ENCODE measurements at places on chromosomes 1 and 21.

DNA sequence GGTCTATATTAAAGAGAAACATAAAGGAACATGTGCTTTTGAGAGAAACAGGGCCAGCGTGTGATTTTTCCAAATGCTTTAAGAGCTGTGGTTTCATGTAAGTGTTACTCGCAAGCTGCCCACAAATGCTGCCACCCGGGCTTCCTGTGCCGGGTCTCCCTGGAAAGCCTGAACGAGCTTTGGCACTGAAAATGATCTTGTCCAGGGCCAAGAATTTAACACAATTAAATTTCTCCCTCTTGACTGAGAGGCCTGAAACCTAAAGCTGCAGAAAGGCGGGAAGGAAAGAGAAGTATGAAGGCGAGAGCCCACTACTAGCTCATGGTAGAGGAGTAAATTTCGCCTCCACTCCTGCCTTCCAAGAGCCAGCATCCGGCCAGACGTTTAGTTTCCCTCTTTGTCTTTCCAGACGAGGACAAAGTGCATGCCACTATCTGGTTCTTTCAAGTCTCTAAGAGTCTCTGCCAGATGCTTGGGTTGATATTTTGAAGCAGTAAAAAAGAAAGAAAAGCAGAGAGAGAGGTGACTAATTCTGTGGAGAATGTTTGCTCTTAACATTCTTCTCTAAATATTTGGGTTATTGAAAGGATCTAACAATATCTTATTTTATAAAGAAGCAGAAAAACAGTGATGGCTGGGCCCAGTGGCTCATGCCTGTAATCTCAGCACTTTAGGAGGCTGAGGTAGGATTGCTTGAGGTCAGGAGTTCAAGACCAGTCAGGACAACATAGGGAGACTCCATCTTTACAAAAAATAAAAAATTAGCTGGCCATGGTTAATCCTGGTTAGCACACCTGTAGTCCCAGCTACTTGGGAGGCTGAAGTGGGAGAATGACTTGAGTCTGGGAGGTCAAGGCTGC, 100.0 kb upstream of the HNRNPU start:
- DNase-seq: no peak

DNA sequence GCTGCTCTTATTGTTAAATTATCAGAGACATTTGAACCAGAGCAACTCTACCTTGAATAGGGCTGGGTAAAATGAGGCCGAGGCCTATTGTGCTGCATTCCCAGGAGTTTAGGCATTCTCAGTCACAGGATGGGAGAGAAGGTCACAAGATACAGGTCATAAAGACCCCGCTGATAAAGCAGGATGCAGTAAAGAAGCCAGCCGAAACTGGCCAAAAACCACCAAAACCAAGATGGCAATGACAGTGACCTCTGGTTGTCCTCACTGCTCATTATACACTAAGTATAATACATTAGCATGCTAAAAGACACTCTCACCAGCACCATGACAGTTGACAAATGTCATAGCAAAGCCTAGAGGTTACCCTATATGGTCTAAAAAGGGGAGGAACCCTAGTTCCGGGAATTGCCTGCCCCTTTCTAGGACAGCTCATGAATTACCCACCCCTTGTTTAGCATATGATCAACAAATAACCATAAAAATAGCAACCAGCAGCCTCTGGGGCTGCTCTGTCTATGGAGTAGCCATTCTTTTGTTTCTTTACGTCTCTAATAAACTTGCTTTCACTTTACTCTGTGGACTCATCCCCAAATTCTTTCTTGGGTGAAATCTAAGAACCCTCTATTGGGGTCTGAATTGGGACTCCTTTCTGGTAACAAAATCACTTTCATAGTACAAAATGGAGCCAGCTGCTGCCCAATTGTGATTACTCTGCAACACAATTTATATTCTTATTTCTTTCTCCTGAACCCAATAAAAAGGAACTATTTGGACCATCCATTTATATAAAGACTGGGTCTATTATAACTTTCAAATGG, 179.6 kb downstream of the TGFBR3 start:
- no peak for DNase-seq

- DNase-seq: no peak
Observed at GRCh38 chr1:214824763-214825162, 221.8 kb downstream of the CENPF start.

GRCh38 chr1:201137579-201138310, 10.8 kb upstream of the ASCL5 start:
- DNase-seq: peak; percentile 84

DNA sequence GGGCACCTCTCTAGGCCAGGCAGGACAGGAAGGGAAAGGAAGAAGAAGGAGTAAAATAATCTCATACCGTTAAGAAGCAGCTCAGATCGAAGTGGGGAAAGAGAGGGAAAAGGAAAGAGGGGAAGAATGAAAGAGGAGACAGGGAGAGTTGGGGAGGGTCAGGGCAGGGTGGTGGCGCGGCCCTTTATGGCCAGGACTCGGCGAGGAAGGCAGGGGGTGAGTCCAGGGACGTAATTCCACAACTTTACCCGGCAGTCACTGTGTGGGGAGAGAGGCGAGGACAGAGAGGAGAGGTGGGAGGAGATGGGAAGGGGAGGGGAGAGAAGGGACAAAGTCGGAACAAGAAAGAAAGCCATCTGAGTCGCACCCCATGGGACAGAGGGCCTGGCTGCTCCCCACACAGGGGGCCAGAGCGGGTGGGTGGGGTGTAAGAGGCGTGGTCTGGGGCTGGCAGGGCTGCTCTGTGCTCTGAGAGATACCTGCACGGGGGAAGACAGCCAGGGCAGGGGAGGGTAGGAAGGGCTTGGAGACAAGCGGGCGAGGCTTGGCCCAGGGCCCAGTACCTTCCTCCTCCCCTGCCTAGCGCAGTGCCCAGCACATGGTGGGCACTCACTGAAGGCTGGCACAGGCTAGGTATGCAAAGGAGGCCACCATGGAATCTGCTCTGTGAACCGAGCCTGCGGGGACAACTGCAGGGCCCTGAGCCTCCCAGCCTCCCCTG, 49.4 kb downstream of the KIF21B start:
- DNase-seq: no peak

- DNase-seq: no peak
Observed at GRCh38 chr1:181208083-181208482, 119.6 kb downstream of the IER5 start.

- DNase-seq: no peak
Observed at GRCh38 chr1:86981482-86982213, 67.2 kb downstream of the HS2ST1 start.

DNA sequence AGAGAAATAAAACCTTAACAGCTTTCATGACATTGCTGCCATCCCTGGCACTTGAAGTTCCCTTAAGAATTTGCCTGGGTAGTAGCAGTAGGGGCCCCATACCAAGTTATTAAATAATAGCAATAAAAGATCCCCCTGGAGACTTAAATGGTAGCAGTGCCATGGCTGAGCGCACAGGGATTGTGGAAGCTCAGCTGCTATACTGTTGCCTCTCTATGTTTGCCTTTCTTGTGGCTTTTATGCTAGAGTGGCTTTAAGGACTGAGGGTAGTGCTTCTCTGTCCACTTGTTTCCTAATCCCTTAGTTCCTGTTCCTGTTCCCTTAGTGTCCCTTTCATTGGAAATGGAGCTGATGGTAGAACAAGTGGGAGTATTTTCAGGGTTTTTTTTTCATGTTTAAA, 42.1 kb downstream of the NCF2 start:
- DNase-seq: no peak

DNA sequence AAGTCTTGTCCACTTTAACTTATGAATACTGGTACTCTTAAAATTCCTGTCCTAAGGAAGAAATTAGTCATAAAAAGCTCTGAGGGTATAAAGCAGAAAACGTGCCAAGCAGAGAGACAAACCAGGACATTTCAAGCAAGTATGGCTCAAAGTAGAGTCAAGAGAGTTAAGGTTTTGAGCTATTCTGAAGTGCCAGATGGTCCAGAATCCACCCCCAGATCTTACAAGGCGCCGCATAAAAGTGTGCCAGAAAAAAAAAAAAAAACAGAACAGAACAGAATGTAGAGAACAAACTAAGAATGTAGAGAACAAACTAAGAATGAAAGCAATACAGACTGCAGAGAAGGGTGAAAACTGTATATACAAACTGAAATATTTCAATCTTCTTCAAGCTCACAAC, 12.5 kb downstream of the EPS15 start:
- DNase-seq: no peak

GRCh38 chr1:246372559-246372958, 134.5 kb downstream of the SMYD3 start:
- DNase-seq: peak; percentile 54

- peak; percentile 90 for DNase-seq
Observed at GRCh38 chr1:204089044-204089751, 16.3 kb downstream of the SOX13 start.

DNA sequence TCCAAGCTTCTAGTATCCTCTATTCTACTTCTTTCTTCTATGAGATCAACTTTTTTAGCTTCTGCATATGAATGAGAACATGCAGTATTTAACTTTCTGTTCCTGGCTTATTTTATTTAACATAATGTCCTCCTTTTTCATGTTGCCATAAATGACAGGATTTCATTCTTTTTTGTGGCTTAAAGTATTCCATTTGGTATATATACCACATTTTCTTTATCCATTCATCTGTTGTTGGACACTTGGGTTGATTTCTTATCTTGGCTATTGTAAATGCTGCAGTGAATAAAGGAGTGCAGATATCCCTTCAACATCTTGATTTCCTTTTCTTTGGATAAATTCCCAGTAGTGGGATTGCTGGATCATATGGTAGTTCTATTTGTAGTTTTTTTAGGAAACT, 209.6 kb downstream of the GPR52 start:
- no peak for DNase-seq

DNA sequence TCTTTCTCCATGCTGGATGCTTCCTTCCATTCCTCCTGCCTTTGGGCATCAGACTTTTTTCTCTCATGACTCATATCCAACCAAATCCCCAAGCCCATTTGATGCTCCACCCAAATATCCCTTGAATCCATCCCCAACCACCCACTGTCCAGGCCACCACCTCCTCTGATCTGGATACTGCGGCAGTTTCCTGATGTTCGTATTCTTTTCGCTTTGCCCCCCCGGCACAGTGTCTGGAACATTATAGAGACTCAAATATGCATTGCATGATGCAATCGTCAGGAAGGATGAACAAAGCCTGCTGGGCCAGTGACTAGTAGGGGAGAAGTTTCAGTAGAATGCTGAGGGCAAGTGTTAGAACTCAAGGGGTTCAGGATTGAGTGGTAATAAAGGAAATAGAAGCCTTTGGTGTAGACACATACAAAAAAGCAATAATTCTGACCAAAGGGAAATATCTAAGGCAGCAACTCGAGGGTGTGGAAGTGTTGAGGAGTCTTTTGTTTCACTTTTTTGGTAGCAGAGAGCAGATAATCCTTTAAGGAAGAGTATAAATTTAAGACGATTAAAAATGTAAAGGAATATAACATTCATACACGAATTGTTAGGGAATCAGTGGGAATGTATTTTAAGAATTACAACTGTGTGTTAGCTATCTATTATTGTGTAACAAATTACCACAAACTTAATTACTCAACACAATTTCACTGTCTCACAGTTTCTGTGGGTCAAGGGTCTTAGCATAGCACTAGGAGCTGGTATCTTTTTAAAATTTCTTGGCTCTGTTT, 7.5 kb downstream of the S100A11 start:
- no peak for DNase-seq

DNA sequence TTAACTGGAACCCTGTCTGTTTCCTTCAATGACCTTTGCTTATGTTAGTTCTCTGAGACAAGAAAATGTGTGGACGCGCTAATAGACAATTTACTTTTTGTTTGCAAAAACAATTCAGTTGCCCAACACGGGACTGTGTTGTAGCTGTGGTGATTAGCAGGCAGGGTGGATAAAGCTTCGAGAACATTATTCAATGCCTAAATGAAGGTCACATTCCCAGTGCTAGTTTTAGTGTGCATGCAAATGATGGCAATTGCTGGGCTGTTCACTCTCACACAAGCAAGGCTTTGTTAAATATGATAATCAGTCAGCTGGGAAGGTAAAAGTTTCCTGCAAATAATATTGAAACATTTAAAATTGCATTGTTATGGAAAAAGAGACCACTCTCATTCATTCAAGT, 188.4 kb downstream of the BACH1 start:
- no peak for DNase-seq

DNA sequence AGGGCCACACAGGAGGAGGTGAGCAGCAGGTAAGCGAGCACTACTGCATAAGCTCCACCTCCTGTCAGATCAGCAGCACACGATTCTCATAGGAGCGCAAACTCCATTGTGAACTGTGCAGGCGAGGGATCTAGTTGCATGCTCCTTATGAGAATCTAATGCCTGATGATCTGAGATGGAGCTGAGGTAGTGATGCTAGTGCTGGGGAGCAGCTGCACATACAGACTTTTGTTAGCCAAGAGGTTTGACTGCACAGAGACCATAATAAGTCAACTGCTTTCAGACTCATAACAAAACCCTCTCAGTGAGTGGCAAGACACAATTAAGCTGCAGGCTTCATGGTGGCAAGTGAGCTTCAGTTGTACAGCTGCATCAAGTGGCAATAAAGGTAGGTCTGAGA, 83.4 kb downstream of the PSMG1 start:
- no peak for DNase-seq

DNA sequence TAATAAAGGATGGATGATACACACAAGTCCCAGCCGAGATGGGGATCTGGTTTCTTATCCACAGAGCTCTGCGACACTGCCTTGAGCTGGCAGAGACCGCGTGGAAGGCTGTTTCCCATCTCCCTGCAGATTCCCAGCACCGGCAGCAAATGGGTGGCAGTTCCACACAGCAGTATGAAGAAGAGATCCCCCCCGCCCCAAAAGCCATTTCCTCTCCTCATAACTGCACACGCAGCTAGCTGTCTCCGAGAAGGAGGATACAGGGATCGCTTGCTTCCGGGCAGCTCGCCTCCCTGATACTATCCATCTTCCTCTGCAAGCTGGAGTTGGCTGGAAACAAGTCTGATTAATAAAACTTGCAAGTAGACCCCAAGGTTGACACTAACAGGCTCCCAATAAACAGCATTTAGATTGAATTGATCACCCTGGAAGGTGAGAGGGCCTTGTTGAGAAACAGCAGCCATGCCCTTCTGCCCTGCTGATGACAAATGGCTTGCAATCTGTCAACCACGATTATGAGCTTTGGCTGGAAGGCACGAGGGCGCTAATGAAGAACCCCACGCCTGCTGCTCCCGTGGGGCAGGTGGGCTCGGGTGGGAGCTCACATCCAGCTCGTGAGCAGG, 642.3 kb downstream of the AJAP1 start:
- no peak for DNase-seq

DNA sequence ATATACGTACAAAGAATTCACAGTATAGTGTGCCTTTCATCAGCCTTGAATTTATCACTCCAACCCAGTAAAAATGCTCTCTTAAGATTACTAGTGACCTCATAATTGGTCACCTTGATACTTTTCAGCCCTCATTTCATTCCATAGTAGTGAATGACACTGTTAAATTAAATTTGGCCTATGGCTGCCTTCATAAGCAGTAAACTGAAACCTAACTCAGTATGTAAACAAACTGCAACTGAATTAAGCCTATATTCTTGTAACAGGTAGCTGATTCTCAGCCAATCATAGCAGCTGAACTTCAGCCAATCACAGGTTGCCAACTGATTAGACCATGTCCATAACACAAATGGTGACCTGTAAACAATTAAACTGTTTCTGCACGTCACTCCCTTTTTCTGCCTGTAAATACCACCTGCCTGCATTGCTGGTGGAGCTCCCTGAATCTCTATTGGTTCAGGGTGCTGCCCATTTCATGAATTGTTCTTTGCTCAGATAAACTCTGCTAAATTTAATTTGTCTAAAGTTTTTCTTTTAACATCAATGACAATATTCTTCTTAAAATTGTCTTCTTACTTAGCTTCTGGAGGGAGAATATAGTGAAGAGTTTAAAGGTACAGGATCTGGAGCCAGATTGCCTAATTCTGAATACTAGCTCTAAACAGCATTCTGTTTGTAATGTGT, 24.0 kb upstream of the CAMSAP2 start:
- no peak for DNase-seq

All from psoas muscle (tissue), 8 donors.